ENCODE measurements at places on chromosomes 12 and 14.

GRCh38 chr12:14153803-14154202 lies 172.4 kb upstream of the GRIN2B start:
- DNase-seq, result no peak

DNA sequence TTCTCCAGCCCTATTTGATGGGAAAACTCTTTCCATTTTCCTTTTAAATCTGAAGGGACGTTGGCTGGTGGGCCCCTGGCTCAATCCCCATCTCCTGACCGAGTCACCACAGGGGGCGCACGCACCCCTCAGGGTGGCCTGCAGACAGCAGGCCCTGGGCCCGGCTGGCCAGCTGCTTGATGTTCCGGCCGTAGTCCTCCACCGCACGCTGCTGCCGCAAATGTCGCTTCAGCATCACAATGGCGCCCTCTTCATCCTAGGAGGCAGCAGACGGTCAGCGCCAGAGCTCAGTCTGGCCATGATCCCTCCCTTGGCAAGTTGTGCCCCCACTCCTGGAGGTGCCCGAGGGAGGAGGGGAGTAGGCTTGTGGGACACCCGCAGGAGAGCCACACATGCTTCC lies 70.0 kb downstream of the PLEKHG3 start:
- no peak for DNase-seq

DNA sequence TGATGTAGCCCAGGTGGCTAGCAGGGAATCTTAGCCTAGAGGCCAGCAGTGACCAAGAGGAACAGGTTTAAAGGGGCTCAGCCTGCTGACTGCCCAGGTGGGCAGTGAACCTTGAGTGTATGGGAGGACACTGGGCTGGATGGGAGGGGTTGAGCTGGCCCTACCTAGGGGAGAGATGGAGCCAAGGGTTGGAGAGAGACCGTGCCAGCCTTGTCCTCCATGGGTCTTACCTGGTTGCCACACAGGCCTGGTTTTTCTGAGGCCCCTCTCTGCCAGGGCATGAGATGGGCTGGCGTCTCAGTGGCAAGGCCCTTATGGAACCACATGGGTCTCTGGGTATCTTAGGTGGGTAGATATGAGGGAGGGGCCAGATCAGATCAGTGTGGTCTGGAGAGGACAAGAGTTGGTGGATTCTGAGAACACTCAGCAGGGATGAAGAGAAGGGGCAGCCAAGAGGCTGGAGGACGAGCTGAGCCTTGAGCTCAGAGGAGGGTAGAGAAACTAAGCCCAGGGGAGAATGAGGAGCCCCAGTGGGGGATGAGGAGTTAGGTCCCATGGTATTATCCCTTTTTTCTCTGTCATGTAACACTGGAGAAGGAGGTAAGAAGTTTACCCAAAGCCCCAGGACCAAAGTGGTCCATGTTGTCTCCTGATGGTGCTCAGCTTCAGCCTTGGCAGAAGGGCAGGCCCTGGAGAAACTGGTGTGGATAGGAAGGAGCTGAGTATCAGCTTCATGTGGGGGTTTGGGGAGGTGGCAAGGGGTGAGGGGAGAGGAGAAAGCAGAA lies 3.7 kb downstream of the GZMB start:
- DNase-seq, result no peak

- DNase-seq, result no peak
Observed at GRCh38 chr12:73301530-73301929, 1029.4 kb downstream of the TRHDE start.

DNA sequence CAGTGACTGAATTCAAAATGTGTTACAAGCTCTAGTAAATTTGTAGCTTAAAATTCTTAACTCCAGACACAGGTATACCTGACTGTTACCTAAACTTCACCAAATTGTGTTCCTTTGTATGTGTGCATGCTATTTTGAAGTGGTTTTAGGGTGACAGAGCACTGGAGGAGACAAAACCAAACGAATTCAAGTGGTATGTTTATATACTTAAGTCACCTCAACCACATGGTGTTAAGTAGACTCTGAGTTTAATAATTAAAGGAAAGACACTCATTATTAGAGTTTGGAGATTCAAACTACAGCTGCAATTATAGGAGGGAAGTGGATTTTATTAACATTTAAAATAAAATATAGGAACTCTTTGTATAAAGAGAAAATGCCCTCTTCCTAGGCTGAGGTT lies 84.3 kb downstream of the PLCZ1 start:
- no peak for DNase-seq

GRCh38 chr12:57640175-57641042 lies 7.4 kb upstream of the B4GALNT1 start:
- DNase-seq, result no peak

Measured in fibroblast of upper back skin (primary cell).